ENCODE measurements at places on chromosomes 6 and 20. TPM values are rescaled to one million over a fixed set of nuclear protein-coding genes. Genes with fewer than 3 reads are reported as not detected.

The NR2E1 gene
- total RNA-seq = not detected

The RPS10 gene
- total RNA-seq = 2,411 TPM

The C20orf202 gene
- total RNA-seq = 0.22 TPM

The CARMIL1 gene
- 36.2 TPM for total RNA-seq

The GFRAL gene
- total RNA-seq = not detected

The PI16 gene
- 0.17 TPM for total RNA-seq

The TTK gene
- 51.0 TPM for total RNA-seq

The OLIG3 gene
- total RNA-seq = 5.4 TPM

The CST3 gene
- 68.5 TPM for total RNA-seq

The ADAT2 gene
- total RNA-seq = 13.3 TPM

The COL9A1 gene
- total RNA-seq = 14.4 TPM

The PRDM1 gene
- total RNA-seq = 0.78 TPM

The ZC3H12D gene
- total RNA-seq = 0.14 TPM

The RUNX2 gene
- total RNA-seq = 0.28 TPM

The GPX5 gene
- not detected for total RNA-seq

The CCN6 gene
- not detected for total RNA-seq

The RBM24 gene
- 0.63 TPM for total RNA-seq

The COL21A1 gene
- total RNA-seq = 4.4 TPM

The CCDC170 gene
- total RNA-seq = 0.26 TPM

The KIF13A gene
- total RNA-seq = 27.8 TPM

The MRAP2 gene
- total RNA-seq = 4.9 TPM

The PRR18 gene
- total RNA-seq = 0.39 TPM

The IL17F gene
- not detected for total RNA-seq

The FOXQ1 gene
- 0.35 TPM for total RNA-seq

The FAM209B gene
- total RNA-seq = 0.64 TPM

The GUCA1A gene
- total RNA-seq = 10.9 TPM

The ZSWIM3 gene
- total RNA-seq = 4.7 TPM

The FOXS1 gene
- not detected for total RNA-seq
